Aorta (tissue), 5 donors: ENCODE measurements at places on chromosomes 12 and 14. TPM values are rescaled to one million over a fixed set of nuclear protein-coding genes. Genes with fewer than 3 reads are reported as not detected.

The REP15 gene
- polyA plus RNA-seq, result 0.87 TPM

The CCDC177 gene
- not detected for polyA plus RNA-seq

The EPYC gene
- polyA plus RNA-seq, result not detected

The ATL1 gene
- 3.9 TPM for polyA plus RNA-seq

The FOXN4 gene
- not detected for polyA plus RNA-seq
